ENCODE measurements at places on chromosomes 6 and 20.
A peak's percentile ranks its signal among the peaks of the same experiment; 100 is the strongest.

DNA sequence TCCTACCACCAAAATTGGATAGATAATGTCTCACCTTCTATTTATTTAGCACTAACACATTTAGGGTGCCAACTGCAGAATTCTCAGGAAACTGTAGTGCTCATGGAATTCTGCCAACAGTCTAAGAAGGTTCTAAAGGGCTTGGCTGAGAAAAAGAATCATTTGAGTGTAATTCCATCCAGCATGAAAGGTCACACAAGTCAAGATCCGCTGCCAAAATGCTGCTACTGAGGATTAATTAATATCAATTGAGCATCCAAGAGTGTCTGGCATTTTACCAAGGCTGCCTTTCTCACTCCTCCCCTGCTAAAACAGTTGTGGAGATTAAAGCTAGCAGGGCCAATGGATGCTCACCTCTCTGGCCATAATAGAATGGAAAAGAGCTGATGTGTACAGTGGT lies 112.7 kb downstream of the FHL5 start:
- DNase-seq = no peak

DNA sequence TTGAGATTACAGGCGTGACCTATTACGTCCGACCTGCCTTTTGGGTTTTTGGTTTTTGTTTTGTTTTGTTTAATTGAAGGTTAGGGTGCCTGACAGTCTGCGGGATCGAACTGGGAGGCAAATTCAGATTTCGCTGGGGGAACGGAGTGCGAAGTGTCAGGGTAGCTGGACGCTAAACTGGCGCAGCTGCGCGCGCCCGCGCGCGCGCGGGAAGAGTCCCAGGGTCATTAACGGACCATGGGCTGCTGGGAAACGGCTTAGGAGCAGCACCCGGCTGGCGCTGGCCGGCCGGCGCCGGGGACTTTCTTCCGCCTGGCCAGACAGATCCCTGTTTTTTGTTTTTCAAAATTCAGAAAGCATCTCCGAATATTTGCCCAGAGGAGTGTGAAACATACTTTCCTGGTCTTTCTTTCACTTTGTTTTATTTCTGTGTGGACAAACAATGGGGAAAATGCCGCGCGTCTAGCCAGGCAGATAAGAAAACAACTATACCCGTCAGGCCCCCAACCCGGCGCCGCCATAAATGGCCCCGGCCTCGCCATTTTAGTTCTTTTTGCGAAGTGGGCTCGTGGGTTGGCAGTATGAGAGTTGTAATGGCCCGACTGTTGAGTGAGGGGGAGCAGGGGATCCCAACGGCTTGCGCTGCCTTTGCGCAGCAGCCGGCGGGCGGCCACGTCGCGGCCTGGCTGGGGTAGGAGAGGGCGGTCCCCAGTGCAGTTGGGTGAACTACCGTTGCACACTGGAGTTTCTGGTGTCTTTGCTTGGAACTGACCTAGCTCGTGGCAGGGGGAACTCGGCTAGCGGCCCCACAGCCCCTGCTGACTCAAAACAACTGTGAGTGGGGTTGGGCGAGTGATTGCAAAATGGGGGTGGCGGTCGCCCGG lies 7.1 kb downstream of the HSPA1B start:
- peak; percentile 68 for DNase-seq

- no peak for DNase-seq
Observed at GRCh38 chr6:112038756-112039430, 15.0 kb upstream of the CCN6 start.

DNA sequence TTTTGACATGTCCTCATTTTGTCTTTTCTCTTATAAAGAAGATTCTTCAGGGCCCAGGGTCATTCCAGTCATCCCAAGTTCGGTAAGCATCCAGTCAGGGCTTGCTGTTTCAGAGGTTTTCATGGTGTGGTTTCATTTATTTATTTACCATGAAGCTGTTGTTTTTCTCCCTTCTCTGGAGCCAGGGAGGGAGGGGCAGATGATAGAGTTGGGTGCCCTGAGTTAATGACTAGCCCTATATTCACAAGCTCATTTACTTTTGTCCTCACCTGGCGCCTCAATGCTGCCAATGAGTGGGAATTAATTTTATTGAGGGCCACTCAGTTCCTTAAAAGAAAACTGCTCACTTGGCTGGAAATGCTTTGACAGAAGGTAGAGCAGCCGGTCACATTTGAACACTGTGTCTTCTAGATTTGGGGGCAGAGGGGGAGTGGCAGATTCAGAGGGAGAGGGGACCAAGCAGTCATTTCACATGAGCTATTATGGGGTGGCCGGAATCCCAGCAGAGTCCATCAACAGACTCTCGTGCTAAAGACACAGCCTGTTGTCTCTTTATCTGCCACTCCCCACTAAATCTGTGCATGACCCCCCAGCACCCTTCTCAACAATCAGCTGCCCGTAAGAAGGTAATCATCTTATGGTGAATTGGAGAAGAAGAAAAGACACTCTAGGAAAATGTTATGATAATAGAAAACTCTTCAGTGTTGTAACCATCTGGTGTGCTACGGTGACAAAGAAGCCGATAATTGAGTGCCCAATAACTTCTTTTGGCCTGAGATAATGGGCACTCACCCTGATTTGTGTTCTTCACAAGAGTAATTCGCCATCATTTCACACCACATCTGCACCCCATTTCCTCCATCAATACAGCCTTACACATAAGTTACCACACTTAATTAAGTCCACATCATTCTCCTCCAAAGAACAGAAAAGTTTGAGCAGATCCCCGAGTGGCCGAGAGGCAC lies 573.5 kb upstream of the JAG1 start:
- no peak for DNase-seq

DNA sequence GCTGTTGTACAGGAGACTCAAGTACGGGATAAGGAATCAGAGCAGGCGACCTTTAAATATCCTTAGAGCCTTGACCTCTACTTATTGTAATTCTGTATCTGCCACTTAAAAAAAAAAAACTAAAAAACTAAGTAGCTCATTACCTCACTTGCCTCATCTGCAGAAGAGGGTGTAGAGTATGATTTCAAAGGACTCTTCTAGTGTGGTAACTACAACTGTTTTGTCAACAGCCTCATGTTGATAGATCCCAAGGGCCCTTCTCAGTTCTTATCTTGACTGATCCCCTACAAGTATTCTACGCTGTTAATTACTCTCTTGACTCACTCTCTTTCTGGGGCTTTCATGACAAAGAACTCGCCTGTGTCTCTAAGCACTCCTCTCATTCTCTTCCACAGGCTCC lies 16.7 kb upstream of the PDYN start:
- no peak for DNase-seq

GRCh38 chr6:168326294-168327261 lies 7.0 kb upstream of the DACT2 start:
- DNase-seq = no peak

DNA sequence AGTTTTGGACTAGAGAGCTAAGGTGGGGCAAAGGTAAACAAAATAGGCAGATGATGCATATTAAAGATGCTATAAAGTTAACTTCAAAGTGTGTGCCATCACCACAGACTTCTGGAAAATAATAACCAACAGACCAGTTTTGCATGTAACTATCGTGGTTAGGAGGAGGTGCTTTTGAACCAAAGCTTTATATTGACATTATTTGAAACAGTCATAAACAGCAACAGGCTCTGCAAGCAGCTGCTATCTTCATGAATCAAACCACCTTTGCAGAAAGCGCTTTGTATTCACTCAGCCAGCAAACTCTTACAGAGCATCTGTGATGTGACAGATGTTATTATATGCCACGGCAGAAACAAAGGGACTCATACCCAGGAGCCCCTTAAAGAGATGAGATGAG lies 81.9 kb downstream of the CRYBG1 start:
- no peak for DNase-seq

DNA sequence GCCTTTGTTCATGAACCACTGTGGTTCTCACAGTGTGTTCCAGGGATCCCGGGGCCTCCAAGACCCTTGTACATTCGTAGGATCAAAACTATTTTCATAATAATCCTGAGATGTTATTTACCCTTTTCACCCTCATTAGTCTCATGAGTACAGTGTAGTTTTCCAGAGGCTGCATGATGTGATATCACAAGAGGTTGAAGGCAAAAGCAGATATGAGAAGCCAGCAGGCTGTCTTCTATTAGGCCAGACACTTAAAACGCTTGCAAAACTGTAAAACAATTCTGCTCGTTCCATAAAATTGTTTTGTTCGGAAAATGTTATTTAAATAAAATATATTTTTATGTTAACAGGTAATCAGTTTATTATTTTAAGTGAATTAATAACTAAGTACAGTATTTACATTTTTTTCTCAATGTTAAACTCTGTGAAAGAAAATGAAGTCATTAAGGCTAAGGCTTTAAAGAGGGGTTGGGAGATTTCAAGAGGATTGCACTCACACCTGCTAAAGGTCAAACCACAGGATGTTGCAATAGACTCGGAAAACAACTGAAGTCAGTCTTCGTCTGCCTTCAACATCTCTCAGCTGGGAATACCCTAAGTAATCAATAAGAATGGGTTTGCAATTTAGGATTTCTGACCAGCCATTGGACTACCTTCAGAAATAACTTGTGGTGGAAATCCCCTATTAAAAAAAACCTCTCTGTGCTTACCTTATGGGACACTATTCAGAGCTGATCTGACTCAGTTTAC lies 474.2 kb downstream of the KIF16B start:
- DNase-seq = no peak

- no peak for DNase-seq
Observed at GRCh38 chr6:130377371-130377770, 11.6 kb downstream of the TMEM200A start.

- DNase-seq = no peak
Observed at GRCh38 chr6:120279466-120280167, 930.1 kb upstream of the MAN1A1 start.

- DNase-seq = peak; percentile 38
Observed at GRCh38 chr6:2952557-2953095, 18.7 kb downstream of the SERPINB6 start.

DNA sequence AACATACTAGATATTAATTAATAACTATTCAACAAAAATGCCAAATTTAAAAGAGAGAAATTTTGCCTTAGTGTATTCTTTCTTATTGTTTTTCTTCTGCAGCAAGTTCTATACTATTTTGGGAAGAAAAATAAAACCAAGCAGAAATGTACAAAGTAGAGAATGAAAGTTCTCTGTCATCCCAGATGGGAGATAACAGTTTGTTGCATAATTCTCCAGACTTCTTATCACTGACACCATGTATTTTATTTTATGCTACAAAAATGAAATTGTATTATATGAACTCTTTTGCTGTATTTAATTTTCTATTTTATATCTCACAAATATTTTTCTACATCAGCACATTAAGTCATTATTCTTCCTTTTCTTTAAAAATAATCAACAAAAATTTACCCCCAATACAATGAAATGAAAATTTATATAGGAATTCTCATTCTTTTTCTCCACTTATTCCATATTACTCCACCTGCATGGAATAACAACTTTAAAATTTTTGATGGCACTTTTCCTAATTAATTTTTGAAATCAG lies 18.2 kb downstream of the TMEM244 start:
- DNase-seq = no peak

DNA sequence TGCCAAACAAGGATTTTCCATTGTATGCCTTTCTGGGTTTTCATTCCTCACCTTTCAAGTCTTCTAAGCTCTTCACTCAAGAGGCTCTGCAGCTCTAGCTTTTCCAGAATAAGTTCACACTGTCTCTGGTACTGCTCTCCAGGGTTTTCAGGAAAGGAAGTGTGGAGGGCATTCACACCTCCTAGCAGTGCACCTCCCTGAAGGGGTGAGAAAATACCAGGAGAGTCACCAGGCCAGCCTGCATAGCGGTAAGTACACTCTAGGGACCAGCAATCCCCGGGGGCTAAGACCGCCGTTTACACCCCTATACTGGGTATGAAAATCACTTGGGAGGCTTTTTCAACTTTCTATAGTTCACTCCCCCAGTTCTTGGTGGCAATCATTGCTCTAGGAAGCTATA lies 67.9 kb upstream of the ASF1A start:
- DNase-seq = no peak

DNA sequence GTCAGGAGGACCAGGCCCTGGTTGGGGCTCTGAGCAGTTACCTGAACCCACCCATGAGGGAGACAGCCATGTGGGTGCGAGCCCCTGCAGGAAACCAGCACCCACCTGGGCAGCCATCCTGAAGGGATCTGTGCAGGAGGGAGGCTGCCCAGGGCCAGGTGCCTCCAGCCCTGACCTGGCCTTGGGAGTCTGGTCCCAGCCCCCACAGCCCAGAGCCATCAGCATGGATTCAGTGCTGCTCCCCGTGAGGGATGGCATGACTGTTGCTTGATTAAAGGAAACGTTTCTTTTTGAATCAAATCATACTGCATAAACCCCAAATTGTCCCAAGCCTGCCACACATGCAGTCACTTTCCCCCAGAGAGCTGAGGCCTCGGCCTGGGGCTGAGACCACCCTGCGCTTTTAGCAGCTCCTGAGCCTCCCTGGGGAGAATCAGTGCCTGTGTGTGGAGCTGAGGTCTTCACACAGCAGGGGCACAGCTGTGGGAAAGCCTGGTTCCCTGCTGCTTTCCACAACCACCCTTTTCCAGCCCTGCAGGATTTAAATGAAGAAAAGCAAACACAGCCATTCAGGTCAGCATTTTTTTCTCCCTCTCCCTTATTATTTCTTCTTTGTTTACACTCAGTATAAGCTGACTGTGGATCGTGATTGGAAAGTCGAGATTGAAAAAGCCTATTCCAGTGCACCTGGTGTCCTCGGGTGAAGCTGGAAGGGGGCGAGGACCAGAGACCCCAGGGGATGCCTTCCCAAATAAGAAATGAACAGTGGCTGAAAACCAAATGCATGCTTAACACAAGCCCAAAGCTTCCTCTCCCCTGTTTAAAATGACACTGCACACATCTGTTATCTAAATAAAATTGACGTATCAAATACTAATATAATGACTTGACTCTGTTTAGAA lies 283.9 kb downstream of the SMOC2 start:
- no peak for DNase-seq

GRCh38 chr6:169490830-169491229 lies 211.0 kb downstream of the WDR27 start:
- DNase-seq = no peak

GRCh38 chr6:160735523-160735922 lies 33.5 kb downstream of the PLG start:
- DNase-seq = no peak

DNA sequence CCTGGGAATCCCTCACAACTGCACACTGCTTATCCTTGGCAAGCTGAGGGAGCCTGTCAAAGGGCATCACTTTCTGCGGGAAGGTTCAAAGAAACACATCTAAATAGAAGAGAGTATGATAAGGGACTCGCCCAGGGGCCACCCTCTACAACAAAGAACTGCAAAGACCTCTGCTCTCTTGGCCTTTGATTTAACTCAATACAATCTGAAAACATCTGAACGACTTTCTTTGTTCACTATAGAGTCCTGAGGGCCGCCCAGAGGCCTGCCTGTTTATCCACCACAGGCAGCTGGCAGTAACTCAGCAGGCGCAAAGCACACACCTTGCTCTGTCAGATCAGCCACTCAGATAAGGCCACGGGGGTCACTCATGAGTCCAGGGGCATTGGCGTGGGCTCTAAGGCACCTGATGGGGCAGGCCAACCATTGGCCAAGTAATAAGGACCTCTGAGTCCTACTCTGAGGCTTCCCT lies 139.3 kb downstream of the UNC5CL start:
- DNase-seq = no peak

DNA sequence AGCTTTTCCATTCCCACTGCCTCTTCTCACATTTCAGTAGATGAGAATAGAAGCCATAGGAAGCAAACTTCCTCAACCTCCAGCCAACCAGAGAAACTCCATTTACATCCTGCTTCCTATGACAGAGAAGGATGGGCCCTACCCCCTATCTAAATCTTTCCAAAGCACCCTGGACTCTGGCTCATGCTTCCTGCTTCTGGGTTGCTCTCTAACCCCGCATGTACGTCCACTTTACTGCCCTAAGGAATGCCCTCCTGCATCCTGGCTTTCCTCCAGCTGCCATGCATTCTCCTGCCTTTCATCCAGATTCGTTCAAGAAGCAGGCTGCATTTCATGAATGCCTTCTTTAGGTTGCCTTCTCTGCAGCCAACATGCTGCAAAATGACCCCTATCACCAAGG lies 91.9 kb downstream of the FAM217A start:
- no peak for DNase-seq

Measured in activated T-helper 9 cell treated with anti-CD3 and anti-CD28 coated beads, Interleukin-2, amount 50 U/mL, for 16 hours (primary cell).